Left colon (tissue), 2 donors: ENCODE measurements at places on chromosomes 11 and 22. TPM values are rescaled to one million over a fixed set of nuclear protein-coding genes. Genes with fewer than 3 reads are reported as not detected.

The SLC6A5 gene
- total RNA-seq = not detected

The TPBGL gene
- total RNA-seq = 0.11 TPM

The H19 gene
- 7.4 TPM for total RNA-seq

The UBQLNL gene
- 0.49 TPM for total RNA-seq

The C11orf52 gene
- total RNA-seq = 10.1 TPM

The KCNJ5 gene
- total RNA-seq = 0.89 TPM

The MAPK8IP2 gene
- 1.5 TPM for total RNA-seq

The OR56B4 gene
- not detected for total RNA-seq

DNA sequence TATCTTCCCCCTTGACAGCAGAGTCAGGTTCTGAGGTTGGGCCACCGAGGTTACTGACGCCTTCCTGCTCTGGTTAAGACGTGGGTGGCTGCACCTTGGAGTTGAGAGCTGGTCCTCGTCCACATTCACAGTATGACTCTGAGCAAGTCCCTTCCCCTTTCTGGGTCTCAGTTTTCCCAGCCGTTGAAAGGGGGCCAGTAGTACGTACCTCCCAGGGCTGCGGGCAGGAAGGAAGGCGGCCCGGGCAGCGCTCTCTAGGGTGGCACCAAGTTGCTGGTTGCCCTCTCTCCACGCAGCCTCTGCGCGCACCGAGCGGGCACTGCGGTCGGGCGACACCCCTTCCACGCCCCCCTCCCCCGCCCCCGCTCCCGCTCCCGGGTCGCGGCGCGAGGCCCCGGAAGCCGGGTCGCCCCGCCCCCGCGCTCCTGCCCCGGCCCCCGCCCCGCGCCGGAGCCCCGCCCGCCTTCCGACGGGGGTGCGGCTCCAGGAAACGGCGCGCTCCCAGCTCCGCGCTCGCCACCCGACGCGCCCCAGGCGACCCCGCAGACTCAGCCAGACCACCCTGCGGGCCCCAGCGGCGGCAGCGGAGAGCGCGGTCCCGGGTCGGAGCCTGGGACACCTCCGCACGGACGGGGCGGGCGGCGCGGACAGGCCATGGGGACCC lies at the start of gene EHBP1L1:
Gene EHBP1L1, plus strand, starts transcription at position 486 of the 664 bp plus-strand sequence. CDS start 250 bp downstream, outside the sequence.
- DNase-seq = peak; percentile 84

DNA sequence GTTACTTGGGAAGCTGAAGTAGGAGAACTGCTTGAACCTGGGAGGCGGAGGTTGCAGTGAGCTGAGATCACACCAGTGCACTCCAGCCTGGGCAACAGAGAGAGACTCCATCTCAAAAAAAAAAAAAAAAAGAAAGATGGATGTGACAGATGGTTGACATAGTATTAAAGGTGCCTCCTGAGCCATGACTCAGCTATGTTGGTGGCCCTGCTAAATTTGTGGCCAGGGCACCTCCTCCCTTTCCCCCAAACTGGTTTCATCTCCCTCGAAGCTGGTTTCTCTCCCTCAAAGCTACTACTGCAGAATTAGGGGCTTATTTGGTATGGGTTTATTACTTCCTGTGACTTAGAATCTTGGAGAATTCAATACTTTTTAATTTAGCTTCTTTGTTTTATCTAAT lies 31.5 kb downstream of the SDHD start:
- no peak for DNase-seq

GRCh38 chr22:35152316-35152715 lies 86.4 kb downstream of the ISX start:
- DNase-seq = no peak

GRCh38 chr11:70367071-70367470 lies 31.3 kb upstream of the CTTN start:
- DNase-seq = no peak

DNA sequence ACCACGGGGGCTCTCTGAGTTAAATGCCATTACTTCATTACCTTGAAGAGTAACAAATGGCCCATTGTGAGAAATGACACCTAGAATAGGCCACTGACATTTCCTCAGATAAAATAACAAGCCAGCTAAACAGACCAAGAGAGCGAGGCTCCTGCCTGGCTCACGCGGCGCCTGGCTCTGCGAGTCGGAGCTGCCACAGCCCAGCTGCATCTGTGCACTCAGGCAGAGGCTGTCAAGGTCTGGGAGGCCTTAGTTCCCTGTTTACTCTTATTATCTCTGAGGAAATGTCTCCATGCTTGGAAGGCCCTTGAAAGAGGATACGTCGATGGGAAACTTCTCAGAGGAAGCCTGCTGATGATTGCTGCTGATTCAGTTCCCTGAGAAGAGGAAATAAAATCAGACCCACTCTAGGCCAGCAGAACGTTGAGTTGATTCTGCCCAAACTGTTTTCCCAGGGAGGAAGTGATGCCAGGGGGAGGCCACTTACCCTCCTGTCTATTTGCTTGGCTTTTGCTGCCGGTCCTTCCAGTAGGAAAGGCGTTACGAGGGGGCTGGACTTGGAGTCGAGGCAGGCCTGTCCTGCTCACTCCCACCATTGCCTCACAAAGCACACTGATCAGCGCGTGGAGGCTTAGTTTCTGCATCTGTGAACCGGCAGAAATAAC lies 208.8 kb downstream of the TBC1D22A start:
- no peak for DNase-seq

- no peak for DNase-seq
These were observed 15.9 kb upstream of the POU2AF2 start for GRCh38 chr11:111229604-111230003.

GRCh38 chr11:125685228-125685627 lies 4.6 kb upstream of the ACRV1 start:
- DNase-seq = no peak

GRCh38 chr11:10897150-10897549 lies 39.3 kb upstream of the ZBED5 start:
- no peak for DNase-seq

DNA sequence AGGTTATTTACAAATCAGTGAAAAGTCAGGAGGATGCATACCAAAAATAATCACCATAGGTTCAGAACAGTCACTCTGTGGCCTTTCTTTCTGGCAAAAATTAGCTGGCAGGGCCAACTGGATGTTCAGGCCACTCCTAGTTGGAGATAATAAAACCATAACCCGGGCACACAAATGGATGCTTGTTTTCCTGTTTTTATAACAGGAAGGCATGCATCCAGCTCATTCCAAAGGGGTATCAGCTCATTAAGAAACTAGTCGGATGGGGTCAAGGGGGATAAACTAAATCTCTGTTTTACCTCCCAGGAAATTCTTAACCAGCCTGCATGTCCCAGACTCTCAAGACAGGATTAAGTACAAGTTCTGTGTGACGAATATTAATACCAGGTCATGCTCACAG lies 81.0 kb downstream of the FBXO7 start:
- no peak for DNase-seq

DNA sequence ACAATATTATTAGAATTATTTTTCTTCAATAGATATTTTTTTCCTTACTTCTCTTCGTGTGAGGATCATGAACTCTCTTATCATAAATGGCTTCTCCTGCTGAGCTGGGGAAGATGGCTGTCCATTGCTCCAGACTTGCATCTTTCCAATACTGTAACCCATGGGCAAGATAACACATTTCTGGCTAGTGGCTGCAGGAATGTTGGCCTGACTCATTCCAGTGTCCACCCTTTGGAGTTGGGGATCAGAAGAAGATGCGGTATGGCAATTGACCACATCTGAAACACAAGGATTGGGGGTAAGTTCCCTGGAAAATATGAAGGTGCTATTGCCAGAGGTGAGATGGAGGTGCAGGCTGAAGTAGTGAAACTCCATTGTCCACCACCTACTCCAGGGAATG lies 92.8 kb downstream of the FAR1 start:
- DNase-seq = no peak

- no peak for DNase-seq
These were observed 17.4 kb downstream of the AMOTL1 start for GRCh38 chr11:94785509-94785908.
